ENCODE measurements at places on chromosomes 13 and 19.

GRCh38 chr13:50220938-50221337 is 205.7 kb downstream of the KCNRG start:
- no peak for DNase-seq

- DNase-seq, result no peak
These were observed 158.9 kb downstream of the CACNA1A start for GRCh38 chr19:13347367-13347766.

GRCh38 chr13:33683376-33683775 is 134.6 kb upstream of the RFC3 start:
- DNase-seq, result no peak

DNA sequence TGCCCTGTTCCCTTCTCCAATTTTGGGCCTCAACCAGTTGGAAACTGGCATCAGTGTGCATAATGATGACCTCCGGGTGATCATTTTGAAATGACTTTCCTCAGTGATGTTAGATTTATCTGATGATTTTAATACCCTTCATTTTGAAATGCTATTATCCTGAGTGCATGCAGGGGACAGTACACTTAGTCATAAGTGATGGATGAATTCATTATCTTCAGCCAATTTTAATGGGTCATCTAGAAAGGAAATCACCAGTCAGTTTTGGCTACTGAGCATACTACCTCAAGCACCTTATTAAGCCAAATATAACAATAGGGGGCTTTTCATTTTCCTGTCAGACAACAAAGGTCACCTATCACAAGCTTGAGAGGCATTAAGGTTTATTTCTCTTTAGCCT is 118.5 kb upstream of the MIR17HG start:
- no peak for DNase-seq

DNA sequence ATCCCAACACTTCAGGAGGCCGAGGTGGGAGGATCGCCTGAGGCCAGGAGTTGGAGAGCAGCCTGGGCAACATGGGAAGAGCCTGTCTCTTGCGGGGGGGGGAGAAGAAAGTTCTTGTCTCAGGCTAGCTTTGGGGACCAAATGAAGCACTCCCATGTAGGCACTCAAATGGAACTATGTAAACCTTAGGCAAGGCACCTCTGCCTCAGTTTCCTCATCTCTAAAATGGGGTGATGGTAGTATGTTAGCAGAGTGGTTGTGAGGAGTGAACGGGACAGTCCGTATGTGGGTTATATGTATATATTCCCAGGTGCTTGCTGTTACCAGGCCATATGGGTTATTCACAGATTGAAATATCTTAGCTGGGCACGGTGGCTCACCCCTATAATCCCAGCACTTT is 6.5 kb upstream of the DLL3 start:
- no peak for DNase-seq

DNA sequence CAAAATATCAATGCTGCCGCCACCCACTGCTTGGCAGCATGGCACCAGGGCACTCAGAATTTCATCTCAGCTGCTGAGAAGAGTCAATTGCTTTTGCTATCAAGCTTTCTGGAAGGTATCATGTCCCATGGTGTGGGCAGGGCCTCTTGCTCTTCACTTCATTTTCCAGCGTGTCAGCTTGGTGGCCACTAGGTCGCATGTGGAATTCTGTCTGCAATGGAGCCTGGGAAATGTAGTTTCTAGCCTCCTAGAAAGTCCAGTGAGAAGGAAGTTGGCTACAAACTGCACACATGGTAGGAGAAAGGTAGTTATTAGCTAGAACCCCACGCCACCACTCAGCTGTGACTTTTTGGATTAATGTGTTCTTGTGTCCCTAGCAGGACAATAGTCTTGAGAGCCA is 105.3 kb downstream of the MYO16 start:
- DNase-seq, result no peak

DNA sequence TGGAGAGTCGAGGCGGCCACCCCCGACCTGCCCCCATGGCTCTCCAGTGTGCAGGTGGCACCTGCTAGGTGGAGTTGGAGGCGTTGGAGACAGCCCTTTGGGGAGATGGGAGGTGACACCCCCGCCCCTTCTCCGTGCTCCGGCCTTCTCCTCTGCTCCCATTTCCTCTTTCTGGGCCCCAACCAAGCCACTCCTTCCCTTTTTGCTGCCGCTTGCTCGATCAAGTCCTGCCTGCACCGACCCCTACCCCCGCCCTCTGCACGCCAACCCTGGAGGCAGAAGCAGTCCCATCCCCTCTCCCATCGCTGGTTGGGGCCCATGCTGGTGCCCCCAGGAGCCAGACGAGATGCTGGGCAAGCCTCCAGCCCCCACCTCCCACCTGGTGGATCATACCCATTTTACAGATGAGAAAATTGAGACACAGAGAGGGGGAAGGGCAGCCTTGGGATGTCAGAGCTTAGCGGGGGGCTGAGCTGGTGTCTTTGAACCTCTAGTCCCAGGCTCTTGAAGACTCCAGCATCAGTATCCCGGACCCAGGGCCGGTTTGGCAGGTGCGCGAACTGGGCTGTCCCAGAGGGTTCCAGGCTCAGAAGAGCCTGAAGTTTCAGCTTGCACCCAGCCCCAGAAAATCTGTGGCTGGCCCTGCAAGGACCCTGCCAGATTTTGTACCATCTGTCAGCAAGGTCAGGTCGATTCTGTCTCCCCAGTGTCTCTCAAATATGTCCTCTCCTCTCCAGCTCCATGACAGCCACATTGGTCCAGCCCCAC is 10.3 kb downstream of the GNA15 start:
- no peak for DNase-seq

DNA sequence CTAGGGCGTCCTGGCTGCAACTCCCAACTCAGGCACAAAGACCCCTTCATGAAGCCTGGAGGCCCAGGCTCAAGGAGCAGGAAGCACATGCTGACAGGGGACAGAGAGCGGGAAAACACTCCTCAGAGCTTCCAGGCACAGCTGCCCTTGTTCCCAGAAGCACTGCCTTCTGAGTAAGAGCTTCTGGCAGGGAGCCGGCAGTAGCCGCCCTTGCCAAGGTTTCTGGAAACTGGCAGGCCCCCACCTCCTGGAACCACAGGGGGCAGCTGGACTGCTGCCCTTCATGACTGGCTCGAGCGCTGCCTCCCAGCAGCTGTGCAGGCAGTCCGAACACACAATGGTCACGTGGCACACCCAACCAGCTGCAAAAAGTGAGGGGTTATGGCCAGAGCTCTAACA is 33.6 kb upstream of the EPHX3 start:
- DNase-seq, result no peak

DNA sequence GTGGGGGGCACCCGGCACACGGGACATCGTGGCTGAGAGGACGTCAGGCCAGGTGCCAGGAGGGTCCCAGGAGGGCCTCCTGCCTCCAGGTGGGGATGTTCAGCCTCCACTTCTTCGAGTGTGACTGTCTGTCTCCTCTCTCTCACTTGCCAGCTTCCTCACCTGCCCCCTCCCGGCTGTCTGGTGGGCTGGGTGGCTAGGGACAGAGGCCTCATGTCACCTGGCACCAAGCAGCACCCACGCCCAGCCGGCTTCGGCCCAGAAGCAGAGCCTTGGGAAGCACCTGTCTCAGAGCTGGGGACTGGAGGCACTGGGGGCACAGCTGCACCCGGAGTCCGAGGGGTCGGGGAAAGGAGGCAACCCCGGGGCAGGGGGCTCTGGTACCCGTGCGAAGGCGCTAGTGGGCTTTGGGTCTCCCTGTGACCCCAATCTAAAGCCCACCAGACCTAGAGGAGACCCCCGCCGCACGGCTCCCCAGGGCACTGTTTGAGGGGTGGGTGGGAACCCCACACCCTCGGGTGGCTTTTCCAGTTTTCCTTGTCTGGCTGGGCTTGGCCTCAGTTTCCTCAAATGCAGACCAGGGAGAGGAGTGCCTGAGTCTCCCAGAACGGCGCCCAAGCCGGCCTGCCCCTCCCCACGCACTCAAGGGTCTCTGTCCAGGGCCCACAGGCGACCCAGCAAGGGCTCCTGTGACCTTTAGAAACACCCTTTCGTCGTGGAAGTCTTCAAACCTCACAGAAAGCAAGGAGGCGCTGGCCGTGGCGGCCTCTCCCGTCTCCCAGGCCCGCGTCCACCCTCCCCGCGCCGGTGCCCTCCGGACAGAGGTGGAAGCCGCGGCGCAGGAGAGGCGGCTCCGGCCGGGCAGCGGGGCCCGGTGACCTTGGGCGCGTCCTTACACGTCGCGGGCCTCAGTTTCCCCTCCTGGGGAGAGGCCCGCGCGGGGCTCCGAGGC is 664 bp upstream of the HCN2 start:
- DNase-seq, result no peak

GRCh38 chr19:1734321-1734966 is 18.9 kb upstream of the ONECUT3 start:
- no peak for DNase-seq

- peak; percentile 60 for DNase-seq
These were observed 25.0 kb downstream of the SH3GL1 start for GRCh38 chr19:4375164-4376027.

DNA sequence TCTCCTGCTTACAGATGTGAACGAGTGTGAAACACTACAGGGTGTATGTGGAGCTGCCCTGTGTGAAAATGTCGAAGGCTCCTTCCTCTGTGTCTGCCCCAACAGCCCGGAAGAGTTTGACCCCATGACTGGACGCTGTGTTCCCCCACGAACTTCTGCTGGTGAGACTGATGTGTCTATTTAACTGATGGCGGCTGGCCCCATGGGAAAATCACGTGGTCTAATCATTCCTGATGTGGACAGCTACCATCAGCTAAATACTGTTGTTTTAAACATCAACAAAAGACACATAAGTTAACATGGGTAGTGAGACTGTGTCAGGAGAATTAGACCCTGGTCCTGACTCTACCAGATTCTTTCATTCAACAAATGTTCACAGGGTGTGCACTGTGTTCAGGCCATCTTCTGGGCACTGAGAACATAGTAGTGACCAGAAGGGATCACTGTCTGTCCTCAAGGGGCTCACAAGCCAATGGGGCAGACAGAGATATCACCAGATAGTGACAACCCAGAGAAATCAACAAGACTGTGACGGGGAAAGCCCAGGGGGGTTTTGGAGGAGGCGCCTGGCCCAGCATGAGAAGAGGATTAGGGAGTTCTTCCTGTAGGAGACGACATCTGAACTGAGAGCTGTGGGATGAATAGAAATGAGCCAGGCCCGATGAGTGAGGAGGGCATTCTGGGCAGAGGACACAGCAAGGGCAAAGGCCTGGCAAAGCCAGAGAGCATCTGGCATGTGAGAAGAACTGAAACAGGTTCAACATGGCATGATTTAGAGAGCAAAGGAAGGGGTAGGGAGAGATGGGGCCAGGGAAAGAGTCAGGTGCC is 18.4 kb downstream of the LTBP4 start:
- DNase-seq, result no peak
